GOT3 (cell line): ENCODE measurements at places on chromosomes 3 and 15.

GRCh38 chr3:40088527-40089170 is 220.9 kb upstream of the EIF1B start:
- DNase-seq = no peak

DNA sequence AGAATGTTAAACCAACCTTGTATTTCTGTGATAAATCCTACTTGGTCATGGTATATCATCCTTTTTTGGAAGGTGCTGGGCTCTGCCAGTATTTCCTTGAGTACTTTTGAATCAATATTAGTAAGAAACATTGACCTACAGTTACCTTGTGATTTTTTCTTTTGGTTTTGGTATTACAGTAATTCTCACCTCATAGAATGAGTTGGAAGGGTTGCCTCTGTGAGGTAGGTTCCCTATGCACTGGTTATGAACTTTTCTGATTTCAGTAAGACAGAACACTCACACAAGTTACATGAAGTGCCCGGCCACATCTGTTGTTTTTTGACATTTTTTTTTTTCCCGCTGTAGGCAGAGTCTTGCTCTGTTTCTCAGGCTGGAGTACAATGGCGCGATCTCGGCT is 20.0 kb downstream of the PCCB start:
- DNase-seq = no peak

DNA sequence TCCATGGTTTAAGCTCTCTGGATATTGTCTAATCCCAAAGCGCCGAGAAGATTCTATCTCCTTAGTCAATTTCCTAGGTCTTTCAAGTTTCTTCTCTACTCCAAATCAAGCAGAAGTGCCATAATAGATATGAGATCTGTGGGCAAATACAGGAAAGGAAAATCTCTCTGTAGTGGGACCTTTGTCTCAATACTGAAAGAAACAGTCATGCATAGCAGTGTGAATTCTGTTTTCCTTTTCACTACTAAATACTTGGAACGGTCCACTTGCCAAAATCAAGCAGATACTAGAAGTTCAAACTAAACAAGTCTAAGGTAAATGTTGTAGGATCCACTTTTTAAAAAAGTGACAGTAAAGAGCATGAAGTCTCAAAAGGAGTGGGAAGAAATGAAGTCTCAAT is 236.6 kb downstream of the ZMAT3 start:
- DNase-seq = no peak

- DNase-seq = no peak
These were observed 386.4 kb downstream of the ZBTB20 start for GRCh38 chr3:114760679-114761078.
